Ascending aorta (tissue), 2 donors: ENCODE measurements at places on chromosomes 12 and 14.

- no peak for DNase-seq
These were observed 114.0 kb downstream of the SLC38A4 start for GRCh38 chr12:46711756-46712155.

- no peak for DNase-seq
These were observed 185.8 kb downstream of the STXBP6 start for GRCh38 chr14:24863968-24864684.

DNA sequence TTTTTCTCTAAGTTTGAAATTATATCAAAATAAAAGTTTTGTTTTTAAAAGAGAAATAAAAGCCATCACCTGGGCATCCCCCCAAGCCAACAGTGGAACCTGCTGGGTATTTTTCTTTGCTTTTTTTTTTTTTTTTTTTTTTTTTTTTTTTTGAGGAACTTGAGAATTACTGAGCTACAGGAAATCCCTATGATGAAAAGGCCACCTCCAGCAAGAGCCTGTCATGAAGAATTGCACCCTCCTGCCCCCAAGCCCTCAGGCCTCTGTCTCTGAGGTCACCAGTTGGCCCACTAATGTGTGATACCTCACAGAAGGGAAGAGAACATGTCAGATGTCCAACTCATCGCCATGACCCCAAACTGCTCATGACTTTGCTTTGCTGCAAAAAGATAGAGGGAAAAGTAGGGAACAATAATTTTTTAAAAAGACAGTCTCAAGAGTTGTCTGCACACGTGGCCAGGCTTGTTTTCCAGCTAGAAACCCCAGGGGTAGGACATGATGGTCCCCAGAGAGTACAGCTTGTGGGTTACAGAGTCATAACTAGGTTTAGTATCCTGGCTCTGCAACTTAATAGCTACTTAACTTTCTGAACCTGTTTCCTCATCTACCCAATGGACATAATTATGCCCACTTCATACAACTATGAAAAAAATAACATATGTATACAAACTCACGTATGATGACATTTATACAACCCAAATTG lies 124.3 kb upstream of the EGLN3 start:
- DNase-seq: no peak

DNA sequence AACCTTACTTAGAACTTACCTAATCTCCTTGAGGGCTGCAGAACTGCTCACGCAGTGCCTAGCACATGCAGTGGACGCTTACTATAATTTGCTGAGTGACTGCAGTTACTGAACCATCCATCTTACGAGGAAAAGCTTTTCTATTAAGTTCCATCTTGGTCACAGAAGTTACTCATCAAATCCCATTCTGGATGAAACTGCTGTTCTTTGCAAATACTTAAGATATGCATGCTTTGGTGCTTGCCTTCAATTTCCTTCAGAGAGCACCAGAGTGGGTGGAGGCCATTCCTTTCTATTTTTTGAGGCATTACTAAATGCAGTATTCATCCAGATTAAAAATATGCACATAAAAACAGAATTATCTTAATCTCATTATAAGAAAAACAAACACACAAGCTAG lies 17.7 kb upstream of the PELI2 start:
- no peak for DNase-seq

- DNase-seq: no peak
These were observed 62.2 kb downstream of the NRXN3 start for GRCh38 chr14:78232231-78233000.

DNA sequence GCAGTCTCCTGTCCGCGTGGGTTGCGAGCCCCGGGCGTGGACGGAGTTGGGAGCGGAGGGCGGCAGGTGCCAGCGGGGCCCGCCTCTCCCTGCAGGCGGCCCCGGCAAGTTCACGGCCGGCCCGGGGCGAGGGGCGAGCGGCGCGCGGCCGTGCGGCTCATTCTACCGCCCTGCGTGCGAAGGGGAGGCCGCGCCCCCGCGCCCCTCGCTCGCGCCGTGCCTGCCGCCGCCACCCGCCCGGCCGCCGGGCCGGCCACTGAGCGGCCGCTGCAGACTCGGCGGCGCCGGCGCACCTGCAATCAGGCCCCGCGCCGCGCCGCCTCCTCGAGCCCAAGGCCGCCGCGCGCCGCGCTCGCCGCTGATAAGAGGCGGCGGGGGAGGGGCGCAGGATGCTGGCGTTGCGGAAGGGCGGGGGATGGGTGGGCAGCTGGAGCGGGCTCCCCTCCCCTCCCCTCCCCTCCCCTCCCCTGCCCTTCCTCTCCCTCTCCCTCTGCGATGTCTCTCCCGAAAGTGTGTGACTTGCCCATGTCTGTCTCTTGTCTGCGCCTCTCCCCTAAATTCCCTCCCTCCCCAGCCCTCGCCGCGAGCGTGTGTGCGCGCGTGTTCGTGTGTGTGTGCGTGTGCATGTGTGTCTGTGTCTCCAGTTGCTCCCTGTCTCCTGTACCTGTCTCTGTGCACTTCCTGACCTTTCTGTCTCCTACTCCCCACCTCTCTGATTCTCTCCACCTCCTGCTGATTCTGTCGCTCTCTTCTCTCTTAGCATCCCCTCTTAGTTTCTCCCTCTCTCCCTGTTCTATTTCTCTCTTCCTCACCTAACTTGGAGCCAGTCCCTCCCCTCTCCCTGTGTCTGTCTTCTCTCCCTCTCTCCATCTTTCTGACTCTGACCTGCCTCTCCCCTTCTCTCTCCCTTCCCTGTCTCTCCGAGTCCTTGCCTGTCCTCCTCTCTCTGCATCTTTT lies 768.1 kb upstream of the TBX3 start:
- DNase-seq: no peak

GRCh38 chr14:74360163-74360562 lies 11.9 kb downstream of the VRTN start:
- DNase-seq: no peak

GRCh38 chr14:24483604-24484252 lies 24.3 kb downstream of the CMA1 start:
- no peak for DNase-seq

- DNase-seq: no peak
These were observed 111.5 kb downstream of the PAX9 start for GRCh38 chr14:36773136-36773540.

DNA sequence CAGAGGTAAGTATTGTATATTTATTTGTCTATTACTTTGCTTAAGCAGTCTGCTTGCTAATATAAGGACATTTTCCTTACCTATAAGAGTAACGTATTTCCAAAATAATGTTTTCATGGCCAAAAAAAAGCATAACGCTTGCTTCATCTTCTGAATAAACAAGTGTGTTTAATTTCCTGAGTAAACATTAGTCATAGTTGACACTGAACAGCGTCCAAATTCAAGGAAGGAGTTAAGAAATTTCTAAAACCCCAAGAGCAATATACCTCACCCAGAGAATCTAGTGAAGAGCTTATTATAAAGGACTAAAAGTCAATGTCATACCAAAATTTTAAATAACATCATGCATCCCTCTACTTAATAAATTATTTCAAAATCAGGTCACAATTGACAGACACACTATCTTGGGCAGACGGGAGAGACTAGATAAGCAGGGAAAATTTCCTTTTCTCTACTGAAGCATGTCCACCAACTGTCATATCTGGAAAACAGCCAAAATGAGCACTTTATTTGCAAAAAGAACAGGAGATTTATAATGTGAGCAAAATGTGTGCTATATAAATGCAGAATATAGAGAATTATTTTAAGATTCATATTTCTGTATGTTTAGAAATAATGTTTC lies 25.1 kb downstream of the ANKS1B start:
- no peak for DNase-seq

DNA sequence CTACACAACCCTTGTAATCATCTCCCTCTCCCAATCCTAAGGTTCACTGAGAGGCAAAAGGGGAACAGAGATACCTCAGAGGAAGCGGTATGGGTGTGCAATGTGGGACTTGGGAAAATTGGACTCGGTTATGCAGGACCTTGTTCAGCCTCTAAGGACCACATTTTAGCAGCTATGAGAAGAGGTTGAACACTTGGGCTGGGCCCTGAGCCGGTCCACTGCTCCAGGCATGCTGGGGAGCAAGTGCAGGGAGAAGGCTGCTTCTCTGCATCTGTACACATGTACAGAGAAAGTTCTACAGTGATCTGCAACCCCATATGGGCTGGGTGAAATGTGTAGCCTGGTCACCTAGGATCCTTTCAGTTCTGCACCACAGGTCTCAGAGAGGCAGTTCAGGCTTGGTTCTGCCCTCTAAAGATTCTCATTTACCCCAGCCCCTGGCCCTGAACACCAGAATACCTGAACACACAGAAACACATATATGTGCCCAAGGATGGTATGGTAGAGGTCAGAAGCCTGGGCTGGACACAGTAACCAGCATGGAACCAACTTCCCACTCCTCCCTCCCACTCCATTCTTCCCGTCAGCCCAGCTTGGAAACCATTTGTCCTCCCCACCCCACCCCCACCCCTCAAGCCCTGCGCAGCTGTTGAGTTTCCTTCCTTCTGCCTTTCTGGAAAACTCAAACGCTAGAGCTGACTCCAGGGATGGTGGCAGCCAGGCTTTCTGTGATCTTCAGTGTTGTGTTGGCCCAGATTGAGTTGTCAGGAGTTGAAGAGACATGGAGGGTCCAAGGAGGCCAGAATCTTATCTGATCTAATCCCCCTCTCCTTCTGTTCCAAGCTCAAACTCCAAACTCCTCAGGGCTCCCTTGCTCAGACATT lies 10.4 kb downstream of the HOXC5 start:
- no peak for DNase-seq

GRCh38 chr14:89589400-89590118 lies 172.5 kb upstream of the FOXN3 start:
- no peak for DNase-seq

DNA sequence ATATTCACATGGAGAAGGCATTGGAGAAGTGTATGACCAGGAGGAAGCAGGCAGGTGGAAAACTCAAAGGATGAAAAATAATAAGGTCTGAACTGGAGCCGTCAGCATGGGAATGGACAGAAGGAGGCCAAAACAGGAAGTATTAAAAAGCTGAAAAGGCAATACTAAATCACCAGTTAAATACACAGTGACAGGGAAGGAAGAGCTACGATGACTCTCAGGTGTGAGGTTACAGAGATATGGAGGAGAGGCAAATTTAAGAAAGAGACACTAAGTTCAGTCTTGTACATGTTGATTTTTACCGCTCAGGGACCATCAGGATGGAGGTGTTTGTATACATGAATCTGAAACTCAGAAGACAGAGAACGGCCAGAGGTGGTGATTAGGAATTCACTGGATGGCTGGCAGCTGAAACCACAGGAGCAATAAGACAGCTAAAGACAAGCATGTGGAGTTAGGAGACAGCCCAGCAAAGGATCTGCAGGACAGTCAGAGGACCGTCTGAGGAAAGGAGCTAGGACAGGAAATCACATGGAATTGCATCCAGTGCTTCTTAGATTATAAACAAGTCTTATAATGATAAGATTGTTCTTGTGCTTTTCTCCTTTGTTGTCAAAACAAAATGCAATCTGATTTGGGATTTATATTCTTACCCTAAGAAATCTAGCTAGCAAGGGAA lies 33.9 kb upstream of the CDKN3 start:
- DNase-seq: no peak

DNA sequence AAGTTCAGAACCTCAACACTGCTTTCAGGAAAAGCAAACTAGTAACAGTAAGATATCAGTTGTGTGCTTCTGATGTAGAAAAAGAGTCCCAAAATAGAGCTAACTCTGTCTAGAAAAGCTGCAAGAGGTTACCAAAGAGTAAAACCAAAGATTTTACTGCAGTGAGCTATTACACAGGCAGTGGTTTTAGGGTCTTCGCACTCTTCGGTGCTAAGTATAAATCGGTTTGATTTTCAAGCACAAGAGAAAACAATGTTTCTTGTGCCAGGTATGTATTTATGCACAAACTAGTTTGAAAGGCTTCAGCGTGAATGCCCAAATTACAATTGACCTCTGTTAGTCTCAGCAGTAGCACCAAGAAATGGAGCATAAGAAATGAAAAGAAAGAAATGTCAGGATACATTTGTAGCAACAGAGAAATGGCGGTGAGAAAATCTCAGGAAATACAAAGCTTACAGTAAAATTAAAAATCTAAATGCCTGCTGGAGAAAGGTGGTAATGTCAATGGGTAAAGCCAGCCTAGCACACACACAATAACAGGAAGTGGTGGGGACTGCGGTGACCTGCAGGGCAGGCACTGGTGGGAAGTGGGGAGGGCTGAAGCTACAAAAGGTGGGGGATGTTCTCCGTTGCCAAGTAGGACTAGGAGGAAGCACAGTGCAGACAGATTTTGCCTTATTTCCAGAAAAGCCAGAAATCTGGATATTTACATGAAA lies 18.0 kb upstream of the DYRK2 start:
- no peak for DNase-seq

DNA sequence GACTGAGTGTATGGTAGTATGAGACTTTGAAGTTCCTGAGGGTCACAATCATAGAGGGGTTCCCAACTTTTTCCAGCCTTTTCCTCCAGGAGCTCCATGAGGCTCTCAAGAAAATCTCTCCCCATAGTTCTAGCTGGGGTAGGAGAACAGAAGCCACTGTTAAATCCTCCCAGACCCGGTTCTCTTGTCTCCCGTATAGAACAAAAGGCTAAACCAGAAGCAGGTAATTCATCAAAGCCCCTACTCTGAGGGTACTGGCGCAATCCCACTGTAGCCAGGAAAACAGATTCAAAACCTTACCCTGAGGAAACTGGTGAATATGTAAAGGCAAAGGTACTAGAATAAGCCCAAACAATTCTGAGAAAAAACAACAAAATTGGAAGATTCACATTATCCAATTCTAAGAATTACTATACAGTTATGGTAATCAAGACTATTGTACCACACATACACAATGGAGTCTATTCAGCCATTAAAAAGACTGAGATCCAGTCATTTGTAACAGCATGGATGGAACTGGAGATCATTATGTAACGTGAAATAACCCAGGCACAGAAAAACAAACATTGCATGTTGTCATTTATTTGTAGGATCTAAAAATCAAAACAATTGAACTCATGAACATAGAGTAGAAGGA lies 20.5 kb downstream of the OR8S1 start:
- DNase-seq: no peak

DNA sequence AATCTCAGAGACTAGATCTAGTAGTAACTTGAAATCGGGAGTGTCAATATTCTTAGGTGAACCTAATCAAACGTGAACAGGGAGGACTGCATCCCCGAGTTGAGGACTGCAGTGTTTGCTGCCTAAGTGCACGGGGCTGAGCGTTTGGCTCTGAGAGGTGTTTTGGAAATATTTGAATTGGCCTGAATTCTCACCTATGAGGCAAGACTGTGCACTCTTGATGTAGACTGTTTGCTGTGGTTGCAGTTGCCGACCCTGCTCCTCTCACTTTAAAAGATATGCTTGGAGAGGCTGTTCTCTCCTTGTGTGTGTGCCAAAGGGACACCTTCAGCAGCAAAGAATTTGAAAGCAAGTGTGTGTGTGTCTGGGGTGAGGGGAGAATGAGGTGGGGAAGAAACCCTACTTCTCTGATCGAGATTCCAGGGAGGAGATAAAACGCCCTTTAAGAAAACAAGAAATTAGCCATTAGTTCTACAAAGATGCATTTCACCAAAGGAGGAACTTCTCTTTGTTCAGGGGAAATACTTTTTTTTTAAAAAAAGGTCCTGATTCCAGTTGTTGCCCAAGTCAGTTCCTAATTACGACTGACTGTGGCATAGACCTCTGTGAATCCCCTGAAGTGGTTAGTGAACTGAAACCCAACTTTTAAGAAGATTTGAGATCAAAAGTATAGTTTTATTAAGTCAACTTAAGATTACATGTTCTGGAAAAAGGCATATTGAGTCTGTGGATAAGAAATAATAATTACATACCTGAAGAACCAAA lies 106.6 kb downstream of the DYRK2 start:
- DNase-seq: no peak
